Epithelial cell of prostate (primary cell): ENCODE measurements at places on chromosomes 2 and 18.

DNA sequence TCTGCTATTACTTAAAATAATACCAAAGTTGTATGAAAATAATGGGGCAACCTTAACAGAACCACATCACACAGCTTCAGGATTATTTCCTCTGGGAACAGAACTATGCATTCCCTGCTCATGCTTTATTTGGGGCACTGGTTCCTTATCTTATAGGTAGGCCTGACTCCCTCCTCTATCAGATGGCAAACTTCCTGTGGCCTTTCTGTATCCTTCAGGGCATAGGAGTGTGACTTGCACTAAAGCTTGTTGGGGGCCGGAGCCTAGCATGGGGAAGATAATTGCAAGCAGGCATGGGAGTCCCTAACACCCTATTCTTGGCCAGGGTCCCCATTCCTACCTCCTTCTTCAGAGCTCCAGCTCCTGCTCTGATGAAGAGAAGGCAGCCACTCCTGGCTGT is 167.2 kb upstream of the SERTAD2 start:
- no peak for DNase-seq

- DNase-seq: no peak
Observed at GRCh38 chr2:107932979-107933378, 53.3 kb upstream of the SLC5A7 start.

DNA sequence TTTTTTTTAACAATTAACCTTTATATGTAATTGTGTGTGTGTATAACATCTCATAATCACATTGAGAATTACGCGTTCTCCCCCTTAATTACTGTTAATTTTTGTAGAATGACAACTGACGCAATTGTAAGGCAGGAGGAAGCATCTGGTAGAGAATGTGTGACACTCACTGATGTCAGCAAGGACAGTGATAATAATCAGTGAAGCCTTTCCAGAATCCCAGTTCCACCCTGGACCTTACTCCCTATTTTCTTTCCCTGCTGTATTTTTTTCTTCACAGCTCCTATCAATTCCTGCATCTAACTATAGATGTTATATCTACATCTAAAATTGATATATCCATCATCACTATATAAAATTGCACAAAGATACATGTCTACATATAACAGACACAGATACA is 16.1 kb upstream of the STRN start:
- DNase-seq: no peak

GRCh38 chr2:131112529-131112928 is 7.4 kb downstream of the PLEKHB2 start:
- DNase-seq: no peak

- DNase-seq: no peak
Observed at GRCh38 chr2:40127890-40128557, 323.9 kb downstream of the SLC8A1 start.

- DNase-seq: no peak
Observed at GRCh38 chr2:108320326-108320922, 31.7 kb downstream of the SULT1C2 start.

DNA sequence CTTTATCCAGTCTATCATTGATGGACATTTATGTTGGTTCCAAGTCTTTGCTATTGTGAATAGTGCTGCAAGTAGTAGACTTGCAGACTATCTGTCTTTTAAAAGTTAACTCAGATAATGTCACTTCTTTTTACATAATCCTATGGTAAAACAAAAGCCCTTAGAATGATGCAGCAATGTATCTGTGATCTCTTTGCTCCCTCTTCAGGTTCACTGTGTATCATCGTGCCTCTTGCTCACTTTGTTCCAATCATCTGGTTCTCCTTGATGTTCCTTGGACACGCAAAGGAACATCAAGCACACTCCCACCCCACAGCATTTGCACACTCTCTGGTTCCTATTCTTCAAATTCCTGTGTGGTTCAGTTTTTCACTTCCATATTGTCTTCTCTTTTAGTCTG is 472.5 kb upstream of the ZNF804A start:
- no peak for DNase-seq
